ENCODE measurements at places on chromosomes 12 and 14.

DNA sequence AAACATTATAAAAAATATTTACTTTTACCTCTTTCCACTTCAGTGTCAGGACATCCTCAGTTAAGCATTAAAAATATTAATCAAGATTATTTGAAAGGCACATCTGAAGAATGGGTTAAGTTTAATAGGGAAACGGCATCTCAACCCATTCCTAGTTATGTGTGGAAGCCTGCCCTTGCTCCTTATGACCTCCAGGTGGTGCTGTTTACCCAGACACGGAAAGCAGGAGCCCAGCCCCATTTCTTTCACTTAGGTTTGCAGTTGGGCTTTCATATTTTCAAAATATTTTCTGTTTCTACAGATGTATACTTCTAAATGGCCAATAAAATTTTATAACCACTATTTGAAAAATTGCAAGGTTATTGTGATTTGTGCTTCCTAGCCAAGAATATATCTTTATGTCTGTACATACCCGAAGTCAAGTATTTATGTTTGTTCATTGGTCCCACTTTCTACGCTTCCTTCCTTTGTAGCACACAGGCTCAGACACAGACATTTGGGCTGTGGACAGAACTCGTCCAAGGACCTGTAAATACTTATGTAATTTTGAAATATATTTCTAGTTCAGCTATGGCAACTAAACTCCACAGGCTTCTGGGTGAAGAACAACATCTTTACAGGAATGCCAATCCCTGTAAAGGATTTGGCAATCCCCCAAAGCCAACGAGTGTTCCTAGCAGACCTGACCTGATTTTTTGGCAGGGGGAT, 247.1 kb downstream of the AKAP6 start:
- DNase-seq = peak; percentile 49

GRCh38 chr12:19110221-19110940, 19.2 kb upstream of the PLEKHA5 start:
- DNase-seq = no peak

- DNase-seq = no peak
Measured at GRCh38 chr12:32043928-32044549, 62.6 kb upstream of the BICD1 start.

GRCh38 chr12:132245521-132246101, 83.8 kb downstream of the GALNT9 start:
- DNase-seq = no peak

DNA sequence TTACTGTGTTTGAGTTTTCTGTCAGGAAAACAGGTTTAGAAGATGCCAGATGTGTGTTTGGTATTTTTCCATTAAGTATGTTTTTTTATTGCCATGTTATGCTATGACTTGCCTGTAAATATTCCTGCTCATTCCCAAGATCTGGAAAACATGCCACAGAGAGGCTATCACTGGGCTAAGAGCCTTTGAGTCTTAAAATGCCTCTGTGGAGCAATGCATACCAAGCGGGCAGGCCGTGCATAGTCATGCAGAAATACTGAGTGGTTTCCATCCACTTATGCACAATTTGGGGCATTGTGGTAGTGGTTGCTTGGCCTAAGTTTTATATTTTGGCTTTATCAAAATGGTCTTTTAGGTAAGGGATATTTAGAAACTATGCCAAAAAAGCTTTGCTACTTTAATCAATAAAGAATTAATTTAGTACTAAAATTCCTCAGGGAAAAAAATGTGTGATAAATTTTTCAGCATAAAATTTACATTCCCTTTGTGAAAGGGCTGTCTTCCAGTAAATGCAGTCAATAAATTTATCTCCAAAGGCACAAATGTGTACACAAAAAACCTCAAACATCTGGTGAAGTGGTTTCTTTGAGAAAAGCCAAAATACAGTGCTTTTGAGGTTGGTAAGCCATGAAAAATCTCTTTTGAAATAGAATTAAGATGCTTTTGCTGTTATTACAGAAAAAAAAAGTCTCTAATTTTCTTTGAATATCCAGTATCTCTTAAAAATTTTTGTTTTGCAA, 341.3 kb upstream of the FBXO33 start:
- no peak for DNase-seq

DNA sequence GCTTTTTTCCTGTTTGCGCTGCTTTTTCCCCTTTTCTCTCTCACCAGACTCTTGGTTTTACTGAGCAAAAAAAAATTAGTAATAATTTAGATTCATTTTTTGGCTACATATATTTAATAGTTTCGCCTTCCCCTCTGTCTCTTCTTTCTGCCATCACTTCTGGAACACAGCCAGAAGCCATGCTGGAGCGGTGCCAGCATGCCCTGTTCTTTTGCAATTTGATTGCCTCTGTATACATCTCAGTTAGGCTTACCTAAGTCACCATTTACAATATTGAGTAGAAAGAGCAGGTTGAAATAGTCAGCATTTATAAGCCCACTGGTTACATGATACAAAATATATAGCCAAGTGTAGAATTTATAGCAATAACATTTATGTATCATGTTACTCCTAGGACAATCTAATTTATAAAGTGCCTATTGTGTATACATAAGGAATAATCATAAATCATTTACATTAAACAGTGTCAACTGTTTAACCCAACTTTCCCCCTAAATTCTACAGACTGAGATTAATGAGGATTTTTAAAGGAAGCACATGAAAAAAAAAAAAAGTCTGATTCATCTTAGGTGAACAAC, 413.8 kb upstream of the SOX5 start:
- no peak for DNase-seq

GRCh38 chr12:94123127-94123526, 25.2 kb upstream of the PLXNC1 start:
- DNase-seq = no peak

GRCh38 chr12:114291389-114292060, 114.4 kb downstream of the TBX5 start:
- DNase-seq = no peak

- no peak for DNase-seq
Measured at GRCh38 chr12:114141921-114142564, 175.9 kb upstream of the RBM19 start.

GRCh38 chr12:48092611-48093010, 13.3 kb downstream of the SENP1 start:
- DNase-seq = no peak

DNA sequence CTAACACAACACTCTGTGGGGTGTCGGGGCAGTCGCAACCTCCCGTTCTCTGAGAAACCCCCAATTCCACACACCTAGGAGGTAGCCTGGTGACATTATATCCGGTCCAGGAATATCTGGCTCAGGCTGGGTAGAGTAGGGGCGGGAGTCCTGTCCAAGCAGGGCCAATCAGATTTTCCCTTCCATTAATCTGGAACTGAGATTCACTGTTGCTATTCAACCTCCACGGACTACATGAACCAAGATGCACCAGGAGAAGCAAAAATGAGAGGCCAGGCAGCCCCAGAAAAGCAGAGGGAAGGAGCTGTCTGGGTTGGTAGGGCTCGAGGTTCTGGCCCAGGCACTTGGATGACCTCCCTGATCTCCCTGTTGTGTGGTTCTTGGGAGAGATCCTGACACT, 51.0 kb downstream of the NINJ2 start:
- DNase-seq = no peak

- DNase-seq = no peak
Measured at GRCh38 chr12:67489007-67489406, 159.5 kb upstream of the DYRK2 start.

DNA sequence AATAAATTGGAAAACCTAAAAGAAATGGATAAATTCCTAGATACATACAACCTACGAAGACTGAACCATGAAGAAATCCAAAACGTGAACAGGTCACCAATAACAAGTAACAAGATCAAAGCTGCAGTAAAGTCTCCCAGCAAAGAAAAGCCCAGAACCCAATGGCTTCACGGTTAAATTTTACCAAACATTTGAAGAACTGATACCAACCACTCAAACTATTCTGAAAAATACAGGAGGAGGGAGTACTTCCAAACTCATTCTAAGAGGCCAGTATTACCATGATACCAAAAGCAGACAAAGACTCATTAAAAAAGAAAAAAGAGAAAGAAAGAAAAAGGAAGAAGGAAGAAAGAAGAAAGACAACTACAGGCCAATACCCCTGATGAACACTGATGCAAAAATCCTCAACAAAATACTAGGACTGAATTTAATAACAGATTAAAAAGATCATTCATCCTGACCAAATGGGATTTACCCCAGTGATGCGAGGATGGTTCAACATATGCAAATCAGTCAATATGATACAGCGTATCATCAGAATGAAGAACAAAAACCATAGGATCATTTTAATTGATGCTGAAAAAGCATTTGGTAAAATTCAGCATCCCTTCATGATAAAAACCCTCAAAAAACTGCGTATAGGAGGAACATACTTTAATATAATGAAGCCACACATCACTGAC, 26.9 kb upstream of the CCDC88C start:
- no peak for DNase-seq

- peak; percentile 43 for DNase-seq
Measured at GRCh38 chr12:94150240-94151121, 2.1 kb downstream of the PLXNC1 start.

DNA sequence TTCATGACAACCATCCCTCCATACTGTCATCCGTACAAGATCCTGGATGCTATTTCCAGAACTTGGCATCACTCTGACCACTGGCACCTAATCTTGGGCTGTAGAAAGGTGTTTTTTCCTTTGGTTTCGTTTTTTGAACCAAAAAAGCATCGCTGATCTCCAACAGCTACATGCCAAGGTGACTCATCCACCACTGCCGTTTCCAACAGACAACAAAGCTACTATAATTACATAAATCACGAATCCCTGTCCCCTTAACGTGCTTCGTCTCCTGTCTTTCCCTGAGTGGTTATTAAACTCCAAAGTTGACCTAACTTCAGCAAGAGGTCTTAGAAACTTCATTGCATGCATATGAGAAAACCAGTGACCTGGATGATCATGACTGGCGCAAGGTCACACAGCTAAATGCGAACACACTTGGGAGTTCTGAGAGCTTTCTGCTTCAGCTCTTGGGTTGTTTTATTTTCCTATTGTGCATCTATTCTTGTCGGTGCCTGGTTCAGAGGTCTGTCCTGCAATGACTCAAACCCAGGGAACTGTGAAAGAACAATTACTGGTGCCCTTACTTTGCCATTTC, 99.9 kb downstream of the PPM1H start:
- peak; percentile 46 for DNase-seq

DNA sequence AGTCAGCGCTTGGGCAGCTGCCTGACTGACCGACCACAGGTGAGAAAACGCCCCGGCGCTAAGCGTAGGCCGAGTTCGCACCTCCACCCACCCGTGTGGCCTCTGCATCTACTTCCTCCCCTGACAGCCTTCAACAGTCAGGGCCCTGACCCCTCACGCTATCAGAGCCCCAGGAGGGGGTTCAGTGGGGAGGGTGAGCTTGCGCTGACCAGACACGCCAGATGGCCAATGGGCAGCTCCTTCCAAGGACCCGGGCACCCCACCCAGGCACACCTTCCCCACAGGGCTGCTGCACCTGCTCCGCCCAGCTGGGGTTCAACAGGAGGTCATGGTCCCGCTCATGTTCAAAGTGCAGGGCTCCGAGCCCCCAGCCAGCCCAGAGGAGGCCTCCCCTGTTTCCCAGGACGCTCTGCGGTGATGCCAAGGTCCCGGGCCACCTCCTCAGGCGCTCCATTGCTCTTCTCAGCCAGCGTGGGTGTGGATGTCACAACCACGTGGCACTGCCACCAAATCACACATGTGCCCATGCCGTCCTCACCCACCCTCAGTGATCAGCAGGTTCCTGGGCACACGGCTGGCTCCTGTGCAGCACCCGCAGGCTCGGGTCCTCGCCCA, 48.7 kb upstream of the BCL11B start:
- no peak for DNase-seq

GRCh38 chr14:60648934-60649874, at the start of gene SIX1:
TSS of gene SIX1 (minus strand) at chr14:60649477. CDS start at chr14:60649189, 288 bp downstream.
- DNase-seq = peak; percentile 88

DNA sequence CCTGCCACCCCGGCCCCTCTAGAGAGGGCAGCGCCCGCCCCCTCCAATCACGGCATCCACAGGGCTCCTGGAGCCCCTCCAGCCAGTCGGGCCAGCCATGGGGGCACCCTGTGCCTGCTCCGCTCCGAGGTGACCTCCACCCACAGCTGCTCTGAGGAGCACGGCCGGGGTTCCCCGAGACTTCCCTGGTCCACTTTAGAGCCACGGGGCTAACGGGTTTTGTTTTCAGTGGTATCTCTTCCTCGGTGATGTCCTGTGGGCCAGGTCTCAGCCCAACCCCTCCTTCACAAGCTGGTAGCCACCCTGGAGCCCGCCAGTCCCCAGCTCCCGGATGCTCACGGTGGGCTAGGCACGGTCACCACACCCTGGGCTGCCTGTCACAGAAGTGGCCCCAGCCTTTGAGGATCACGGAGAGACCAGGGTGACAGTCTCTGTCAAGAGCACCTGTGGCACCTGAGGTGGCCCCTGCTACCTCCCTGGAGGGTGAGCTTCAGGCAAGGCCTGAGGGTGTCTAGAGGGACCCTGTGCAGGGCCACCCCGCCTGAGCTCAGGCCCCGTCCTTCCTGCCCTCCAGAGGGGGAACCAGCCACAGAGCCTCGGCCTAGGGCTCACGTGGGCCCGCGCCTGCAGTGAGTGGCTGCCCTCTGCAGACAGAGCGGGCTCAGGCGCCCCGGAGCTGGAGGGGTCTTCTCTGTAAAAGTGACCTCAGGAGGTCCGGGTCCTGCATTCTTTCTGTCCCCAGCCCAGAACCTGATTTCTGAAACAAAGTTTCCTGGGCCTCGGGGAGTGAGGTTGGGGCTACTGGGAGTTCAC, 146.0 kb upstream of the C14orf180 start:
- no peak for DNase-seq

- DNase-seq = no peak
Measured at GRCh38 chr12:120055231-120056000, 61.1 kb downstream of the RAB35 start.

DNA sequence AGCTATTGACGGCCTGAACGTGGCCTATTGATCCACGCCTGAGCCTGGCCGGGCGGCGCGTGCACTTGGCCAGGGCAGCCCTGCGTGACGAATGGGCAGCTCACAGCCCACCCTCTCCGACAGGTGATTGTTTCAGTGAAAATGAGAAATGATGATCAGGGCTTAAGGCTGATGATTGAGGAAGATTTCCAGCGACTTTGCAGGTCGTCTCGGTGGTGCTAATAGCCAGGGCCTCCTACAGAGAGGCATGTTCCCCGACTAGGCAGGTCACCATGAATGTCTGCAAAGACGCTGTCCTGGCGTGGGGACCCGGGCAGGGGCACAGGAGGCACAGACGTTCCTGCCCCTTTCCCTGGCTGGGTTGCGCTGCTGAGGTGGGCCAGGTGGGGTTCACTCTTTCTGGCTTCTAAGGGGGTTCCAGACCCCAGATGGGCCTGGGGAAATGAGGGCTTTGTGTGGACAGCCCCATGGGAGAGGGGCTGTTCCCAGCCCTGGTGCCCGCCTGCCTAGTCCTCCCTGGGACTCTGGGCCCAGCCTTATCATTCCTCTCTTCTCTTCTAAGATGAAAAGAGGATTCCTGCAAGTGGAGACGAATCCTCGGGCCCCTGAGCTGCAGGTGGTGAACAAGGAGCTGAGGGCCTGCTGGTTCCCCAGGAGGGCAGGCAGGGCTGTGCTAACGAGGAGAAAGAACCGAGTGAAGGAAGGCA, 157.4 kb downstream of the KIF26A start:
- no peak for DNase-seq

- no peak for DNase-seq
Measured at GRCh38 chr14:30085943-30086342, 158.3 kb upstream of the PRKD1 start.

GRCh38 chr14:101219896-101220703, 316.6 kb upstream of the RTL1 start:
- no peak for DNase-seq

GRCh38 chr12:105214670-105215375, 21.2 kb downstream of the APPL2 start:
- no peak for DNase-seq

GRCh38 chr12:57583008-57583831, 7.8 kb upstream of the PIP4K2C start:
- DNase-seq = peak; percentile 74

GRCh38 chr12:95259368-95259767, 41.8 kb downstream of the VEZT start:
- no peak for DNase-seq
